ENCODE measurements at places on chromosomes 4 and X.

- DNase-seq: peak; percentile 9
These were observed 12.1 kb upstream of the CLCN5 start for GRCh38 chrX:49910344-49910743.

DNA sequence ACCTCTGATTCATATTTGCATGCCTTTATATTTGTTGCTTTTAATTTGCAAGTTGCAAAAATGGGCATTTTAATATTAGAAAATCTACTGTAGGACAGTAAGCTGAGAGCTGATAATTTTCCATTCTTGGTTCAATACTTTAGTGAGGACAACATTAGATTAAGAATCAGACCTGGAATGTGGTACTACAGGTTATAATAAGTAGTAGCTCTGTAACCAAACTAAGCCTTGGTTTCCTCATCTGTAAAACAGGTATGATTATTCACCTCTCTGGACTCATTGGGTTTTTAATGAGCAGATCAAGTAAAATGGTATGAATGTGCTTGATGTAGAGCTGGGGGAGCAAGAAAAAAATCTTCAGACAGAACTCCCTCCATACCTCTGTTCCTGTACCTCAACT, 31.1 kb downstream of the PRRG1 start:
- no peak for DNase-seq

DNA sequence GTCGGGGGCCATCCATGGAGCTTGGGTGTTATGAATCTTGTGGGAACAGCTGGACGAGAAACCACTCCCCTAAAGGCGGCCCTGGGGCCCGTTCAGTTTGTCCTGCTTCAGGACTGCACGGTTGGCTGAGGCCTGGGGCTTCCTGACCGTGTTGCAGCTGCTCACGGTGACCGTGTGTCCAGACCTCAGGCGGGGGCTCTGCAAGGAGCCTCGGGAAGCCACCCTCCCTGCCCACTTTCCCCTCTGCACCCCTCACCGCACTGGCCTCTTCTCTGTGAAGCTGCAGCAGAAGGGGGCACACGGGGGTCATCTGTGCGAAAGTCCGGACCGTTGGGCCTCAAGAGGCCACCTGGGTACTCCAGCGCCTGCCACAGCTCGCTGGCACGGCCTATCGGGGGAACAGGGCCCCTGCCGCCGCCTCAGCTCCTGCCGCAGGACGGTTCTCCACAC, 29.4 kb downstream of the UVSSA start:
- DNase-seq: no peak

DNA sequence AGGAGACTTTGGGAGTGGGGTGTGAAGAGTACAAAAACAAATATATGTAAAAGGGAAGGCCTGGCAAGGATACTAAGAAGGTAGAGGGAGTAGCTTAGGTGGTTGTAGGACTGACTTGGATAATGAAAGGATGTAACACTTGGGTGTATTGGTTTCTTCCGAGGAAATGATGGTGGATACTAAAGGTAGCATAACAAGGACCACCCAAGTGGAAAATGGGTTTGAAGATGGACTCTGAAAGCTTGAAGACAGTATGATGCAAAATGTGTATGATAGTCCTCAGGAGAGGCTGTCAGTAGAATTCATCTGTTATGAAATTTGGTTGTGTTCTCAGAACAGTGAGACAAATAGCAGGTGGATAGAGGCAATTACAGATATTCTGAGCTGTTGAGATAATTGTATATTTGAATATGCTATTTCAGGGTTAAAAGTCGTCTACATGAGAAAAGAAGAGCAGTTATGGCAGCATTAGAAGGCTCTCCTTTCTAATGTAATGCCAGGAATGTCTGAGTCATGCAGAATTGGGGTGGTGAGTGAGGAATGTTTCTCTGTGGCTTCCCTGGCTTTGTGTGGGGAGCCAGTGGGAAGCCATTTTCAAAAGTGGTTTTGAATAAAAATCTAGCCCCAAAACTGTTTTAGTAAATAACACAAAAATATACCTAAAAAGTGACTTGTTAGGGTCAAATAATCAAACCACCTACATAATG, 75.6 kb downstream of the FHIP1A start:
- no peak for DNase-seq

GRCh38 chr4:125369098-125369497, 54.3 kb downstream of the FAT4 start:
- no peak for DNase-seq

GRCh38 chr4:84218031-84218430, 281.1 kb downstream of the NKX6-1 start:
- DNase-seq: no peak

DNA sequence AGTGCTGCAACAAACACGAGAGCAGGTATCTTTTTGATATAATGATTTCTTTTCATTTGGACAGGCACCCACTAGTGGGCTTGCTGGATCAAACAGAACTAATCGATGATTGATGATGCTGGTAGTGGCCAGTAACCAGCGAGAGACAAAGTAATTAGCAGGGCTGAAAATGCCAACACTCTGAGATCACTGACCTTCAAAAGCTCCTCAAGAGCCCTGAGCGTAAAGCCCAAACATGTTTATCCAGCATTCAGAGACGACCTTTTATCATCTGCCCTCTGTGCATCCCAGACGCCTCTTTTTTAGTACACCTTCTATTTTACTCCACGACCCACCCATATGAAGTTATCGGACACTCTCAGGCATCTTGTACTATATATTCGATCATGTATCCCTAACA, 186.2 kb downstream of the PRDM5 start:
- no peak for DNase-seq

- no peak for DNase-seq
These were observed 5.1 kb downstream of the PSAPL1 start for GRCh38 chr4:7429601-7430078.

- DNase-seq: no peak
These were observed 150.9 kb downstream of the BCOR start for GRCh38 chrX:39946822-39947221.

- DNase-seq: no peak
These were observed 72.7 kb downstream of the SPRY1 start for GRCh38 chr4:123469245-123469644.

DNA sequence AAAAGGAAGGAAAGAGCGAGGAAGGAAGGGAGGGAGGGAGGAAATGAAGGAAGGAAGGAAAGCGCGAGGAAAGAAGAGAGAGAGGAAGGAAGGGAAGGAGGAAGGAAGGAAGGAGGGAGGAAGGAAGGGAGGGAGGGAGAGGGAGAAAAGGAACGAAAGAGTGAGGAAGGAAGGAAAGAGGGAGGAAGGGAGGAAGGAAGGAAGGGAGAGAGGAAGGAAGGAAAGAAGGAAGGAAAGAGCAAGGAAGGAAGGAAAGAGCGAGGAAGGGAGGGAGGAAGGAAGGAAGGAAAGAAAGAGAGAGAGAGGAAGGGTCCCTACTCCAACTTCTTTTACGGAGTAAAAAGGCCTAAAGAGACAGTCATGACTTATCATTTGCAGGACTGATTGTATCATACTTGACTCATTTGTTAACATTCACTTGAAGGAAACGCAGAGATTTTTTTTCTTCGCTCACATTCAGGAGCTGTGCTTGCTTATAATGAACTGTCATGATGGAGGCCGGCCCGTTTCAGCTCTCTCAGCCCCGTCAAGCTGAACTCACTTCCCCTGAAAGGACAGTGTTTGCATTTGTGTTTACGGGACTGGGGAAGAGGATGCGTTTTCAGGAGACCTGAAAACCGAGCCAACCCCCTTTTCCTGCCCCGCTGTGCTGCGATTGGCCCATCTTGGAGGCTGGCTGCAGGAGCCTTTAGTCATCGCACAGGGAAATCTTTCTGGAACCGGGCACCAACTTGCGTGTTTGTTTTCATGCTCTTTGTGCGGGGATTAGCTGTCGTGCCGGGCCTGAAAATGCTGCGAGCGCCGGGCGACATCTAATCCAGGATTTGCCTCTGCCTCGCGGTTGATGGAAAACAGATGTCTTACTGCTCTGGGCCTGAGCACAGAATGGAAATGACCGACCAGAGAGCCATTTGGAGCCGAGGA, 17.8 kb downstream of the TRIM2 start:
- peak; percentile 16 for DNase-seq

DNA sequence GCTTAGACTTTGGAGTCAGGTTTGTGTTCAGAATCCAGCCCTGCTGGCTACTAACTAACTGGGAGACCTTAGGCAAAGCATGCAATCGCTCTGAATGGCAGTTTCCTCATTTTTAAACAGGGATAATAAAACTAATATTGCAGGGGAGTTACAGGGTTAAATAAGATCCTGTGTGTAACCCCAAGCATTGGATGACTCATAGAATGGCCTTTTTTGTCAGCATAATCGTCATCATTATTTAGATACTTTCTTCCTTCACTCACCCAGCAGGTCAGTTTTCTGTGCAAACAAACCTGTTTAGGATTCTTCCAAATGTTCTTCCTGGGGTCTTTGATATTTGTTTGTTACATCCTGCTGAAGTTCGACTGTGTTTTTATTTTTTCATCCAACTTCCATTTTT, 208.2 kb downstream of the EVC2 start:
- DNase-seq: no peak

- no peak for DNase-seq
These were observed 49.6 kb upstream of the SPRY1 start for GRCh38 chr4:123346951-123347350.

DNA sequence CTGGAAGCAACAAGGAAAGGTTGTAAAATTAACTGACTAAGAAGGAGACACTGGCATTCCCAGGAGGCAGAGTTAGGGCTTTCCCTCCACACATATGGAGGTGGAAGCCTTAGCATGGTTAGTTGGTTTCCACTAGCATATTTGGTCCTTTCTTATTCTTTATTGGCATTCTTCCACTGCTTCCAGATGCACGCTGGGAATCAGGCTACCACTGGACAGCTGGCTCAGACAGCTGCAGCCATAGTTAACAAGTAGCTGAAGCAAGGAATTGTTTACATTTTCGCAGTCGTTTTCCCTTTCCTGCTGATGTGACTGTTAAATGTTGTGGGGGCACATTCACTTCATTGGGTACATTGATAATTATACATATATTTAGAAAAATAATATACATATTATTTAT, 169.2 kb downstream of the GRIA2 start:
- DNase-seq: no peak

GRCh38 chr4:1684506-1685234, 557 bp upstream of the FAM53A start:
- DNase-seq: no peak

DNA sequence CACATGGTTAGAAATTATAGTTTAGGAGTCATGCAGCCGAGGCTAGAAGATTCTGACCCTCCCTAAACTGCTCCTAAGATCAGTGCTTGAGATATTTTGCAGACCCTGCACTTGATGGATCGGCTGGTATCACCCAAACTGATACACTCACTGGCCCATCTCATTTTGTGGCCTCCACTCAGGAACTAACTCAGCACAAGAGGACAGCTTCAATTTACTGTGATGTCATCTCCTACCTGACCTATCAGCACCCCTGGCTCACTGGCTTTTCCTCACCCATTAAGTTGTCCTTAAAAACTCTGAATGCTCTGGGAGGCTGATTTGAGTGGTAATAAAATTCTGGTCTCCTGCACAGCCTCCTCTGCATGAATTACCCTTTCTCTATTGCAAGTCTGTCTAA, 450.9 kb downstream of the PCDH10 start:
- DNase-seq: no peak

GRCh38 chr4:39256436-39256835, 74.1 kb downstream of the WDR19 start:
- DNase-seq: no peak

DNA sequence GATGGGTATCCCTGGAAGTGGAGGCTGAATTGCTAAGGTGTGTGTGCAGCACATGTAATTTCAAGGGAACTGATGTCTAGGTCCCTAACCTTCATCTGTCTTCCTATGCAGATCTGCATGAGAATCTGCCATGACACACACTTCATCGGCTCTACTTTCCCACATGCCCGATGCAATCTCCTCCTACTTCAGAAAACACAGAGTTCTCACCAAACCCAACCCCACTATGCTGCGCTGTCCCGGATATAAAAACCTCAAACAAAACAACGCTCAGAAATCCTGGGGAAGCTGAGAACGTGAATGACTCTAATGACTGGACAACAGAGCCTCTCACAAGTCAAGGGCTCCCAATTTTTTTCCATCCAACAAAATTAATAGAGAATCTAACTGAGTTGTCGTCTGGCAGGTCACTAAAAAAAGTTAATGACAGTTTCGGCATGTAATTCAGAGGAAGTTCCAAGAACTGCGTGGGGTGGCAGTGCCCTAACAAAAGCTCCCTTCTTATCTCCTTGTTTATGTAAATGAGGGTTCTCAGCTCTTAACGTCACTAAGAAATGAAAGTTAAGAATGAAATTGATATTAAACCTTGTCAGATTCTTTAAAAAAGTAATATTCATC, 39.0 kb downstream of the STX18 start:
- DNase-seq: peak; percentile 11

GRCh38 chr4:4784379-4784778, 75.1 kb upstream of the MSX1 start:
- DNase-seq: no peak

GRCh38 chr4:124817531-124817930, 105.0 kb upstream of the ANKRD50 start:
- DNase-seq: no peak

DNA sequence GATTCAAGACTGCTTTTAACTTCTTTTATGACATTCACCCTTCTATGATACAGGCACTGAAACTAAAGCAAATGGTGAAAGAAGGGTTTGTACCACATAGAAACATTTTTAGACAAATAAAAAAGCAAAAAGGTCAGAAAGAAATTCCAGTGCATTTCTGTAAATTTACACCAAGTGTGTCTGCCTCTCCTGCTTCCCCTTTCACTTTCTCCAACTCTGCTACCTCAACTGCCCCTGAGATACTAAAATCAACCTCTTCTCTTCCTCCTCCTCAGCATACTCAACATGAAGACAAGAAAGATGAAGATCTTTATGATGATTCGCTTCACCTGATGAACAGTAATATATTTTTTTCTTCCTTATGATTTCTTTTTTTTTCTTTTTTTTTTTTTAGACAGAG, 187.9 kb downstream of the LRBA start:
- DNase-seq: no peak
